ENCODE measurements at places on chromosomes 3 and 15.
A peak's percentile ranks its signal among the peaks of the same experiment; 100 is the strongest.

GRCh38 chr3:7144697-7145308 lies 283.9 kb downstream of the GRM7 start:
- H3K27ac ChIP-seq, result no peak overlapping the region
- no peak for DNase-seq

GRCh38 chr15:39213385-39213840 lies 367.5 kb upstream of the THBS1 start:
- no peaks in the 10 kb centered on the region for H3K36me3 ChIP-seq
- H3K27ac ChIP-seq, result peak overlapping the region; percentile 40
- H3K4me3 ChIP-seq, result no peak overlapping the region
- peaks cover 6% of the 10 kb centered on the region for H3K4me1 ChIP-seq
- no peaks in the 10 kb centered on the region for H3K27me3 ChIP-seq

DNA sequence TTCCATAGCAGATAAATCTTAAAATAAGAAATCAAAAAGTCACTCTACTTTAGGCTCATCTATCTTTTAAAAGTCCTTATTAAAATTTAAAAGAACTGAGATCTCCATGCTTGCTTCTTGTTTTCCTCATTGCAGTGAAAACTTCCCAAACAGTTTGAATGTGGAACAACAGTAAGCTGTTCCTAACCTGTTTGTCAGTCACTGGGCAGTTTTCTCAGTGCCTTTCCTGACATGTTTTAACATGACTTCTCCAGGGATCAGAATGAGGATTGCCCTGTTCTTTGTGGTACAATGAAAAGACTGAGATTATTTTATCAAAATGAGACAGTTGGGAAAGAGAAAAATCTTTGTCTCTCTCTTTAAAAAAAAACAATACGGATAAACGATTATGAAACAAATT lies 774 bp downstream of the GPR87 start:
- H3K27me3 ChIP-seq, result no peaks in the 10 kb centered on the region
- H3K27ac ChIP-seq, result no peak overlapping the region
- no peak for DNase-seq

GRCh38 chr3:102301155-102301880 lies 133.5 kb upstream of the ZPLD1 start:
- DNase-seq, result no peak
- no peak overlapping the region for H3K27ac ChIP-seq
- H3K27me3 ChIP-seq, result no peaks in the 10 kb centered on the region
- H3K4me1 ChIP-seq, result no peaks in the 10 kb centered on the region
- no peak overlapping the region for H3K4me3 ChIP-seq

- H3K27ac ChIP-seq, result no peak overlapping the region
- H3K4me3 ChIP-seq, result no peak overlapping the region
- H3K4me1 ChIP-seq, result peaks cover 8% of the 10 kb centered on the region
- no peaks in the 10 kb centered on the region for H3K36me3 ChIP-seq
- DNase-seq, result no peak
These were observed 8.7 kb upstream of the ACAP2 start for GRCh38 chr3:195451373-195452015.

GRCh38 chr3:116929505-116930222 lies 220.1 kb downstream of the TUSC7 start:
- DNase-seq, result no peak
- no peaks in the 10 kb centered on the region for H3K4me1 ChIP-seq
- H3K4me3 ChIP-seq, result no peak overlapping the region
- H3K27me3 ChIP-seq, result no peaks in the 10 kb centered on the region
- H3K27ac ChIP-seq, result no peak overlapping the region

DNA sequence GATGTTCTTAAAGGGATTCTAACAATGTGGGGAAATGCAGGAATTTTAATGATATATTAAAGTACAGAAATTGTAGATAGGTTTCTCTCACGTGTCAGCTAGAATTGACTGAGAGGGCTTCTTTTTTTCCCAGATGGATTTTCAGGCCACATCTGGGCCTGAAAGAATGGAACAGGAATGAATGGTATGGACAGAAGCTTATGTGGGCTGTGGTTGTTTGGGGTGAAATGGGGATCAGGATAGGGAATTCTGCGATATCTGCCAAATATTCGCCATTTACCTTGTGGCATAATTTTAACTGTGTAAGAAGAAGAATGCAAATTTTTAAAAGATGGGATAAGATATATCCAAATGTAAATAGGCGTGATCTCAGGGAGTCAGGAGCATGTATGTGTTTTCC lies 45.4 kb upstream of the FAM98B start:
- no peak overlapping the region for H3K4me3 ChIP-seq
- H3K27me3 ChIP-seq, result no peaks in the 10 kb centered on the region
- H3K4me1 ChIP-seq, result no peaks in the 10 kb centered on the region
- DNase-seq, result no peak

- H3K27ac ChIP-seq, result no peak overlapping the region
- no peaks in the 10 kb centered on the region for H3K4me1 ChIP-seq
- no peak for DNase-seq
These were observed 47.8 kb upstream of the USP50 start for GRCh38 chr15:50594311-50594710.

DNA sequence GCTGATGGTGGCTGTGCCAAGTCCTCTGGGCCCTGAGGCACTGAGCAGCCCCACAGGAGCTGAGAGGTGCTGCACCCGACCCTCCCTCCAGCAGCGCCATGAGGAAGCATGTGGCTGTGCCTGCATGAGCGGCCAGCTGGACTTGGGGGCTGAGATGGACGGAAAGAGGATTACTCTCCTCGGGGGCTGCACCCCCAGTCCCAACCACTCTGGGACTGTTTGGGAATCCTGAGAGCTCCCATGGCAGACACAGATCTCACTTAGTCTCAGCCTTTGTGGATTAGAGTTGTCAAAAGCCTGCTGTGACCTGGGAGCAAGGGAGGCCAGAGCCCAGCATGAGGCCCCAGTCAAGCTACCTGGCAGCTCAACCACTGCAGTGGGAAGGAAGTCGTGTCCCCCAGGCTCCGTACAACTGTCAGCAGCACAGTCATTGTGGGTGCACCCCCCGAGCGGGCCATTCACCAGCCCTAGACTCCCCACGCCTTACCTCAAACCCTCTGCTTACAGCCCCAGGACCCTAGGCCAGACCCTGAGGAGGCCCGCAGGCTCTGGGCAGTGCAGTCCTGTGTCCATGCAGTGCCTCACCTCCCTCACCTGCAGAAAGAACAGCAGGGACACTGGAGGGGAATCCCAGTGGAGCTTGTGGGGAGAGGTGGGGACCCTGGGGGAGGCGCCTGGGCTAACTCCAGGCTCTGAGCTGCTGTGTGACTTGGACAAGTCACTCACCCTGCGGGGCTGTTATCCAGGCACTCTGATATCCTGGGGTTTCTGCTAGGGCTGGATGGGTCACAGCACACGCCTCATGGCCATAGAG lies 17.1 kb downstream of the PRR23E start:
- H3K27me3 ChIP-seq, result no peaks in the 10 kb centered on the region
- no peaks in the 10 kb centered on the region for H3K4me1 ChIP-seq
- no peak overlapping the region for H3K4me3 ChIP-seq
- H3K27ac ChIP-seq, result no peak overlapping the region
- no peak for DNase-seq
- H3K36me3 ChIP-seq, result no peaks in the 10 kb centered on the region

GRCh38 chr15:76161153-76162035 lies 101.6 kb downstream of the TMEM266 start:
- no peaks in the 10 kb centered on the region for H3K27me3 ChIP-seq
- peaks cover 15% of the 10 kb centered on the region for H3K4me1 ChIP-seq
- no peak overlapping the region for H3K27ac ChIP-seq
- no peak for DNase-seq

DNA sequence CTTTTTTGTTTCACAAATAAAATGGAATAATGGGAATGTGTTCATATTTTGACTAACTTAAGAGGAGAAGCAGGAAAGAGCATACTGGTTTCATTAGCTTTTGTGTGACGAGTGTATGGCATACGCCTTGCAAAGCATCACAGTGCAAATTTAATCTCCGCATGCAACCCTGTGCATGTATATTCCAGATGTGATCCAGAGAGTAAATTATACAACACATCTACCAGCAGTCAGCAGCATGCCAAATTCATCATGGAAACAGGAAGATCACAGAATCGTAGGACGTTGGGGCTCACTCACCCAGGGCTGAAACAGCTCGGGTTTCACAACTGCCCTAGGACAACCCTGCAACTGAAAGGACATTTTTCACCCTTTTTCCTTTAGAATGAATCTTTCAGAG lies 53.4 kb downstream of the ADAMTS9 start:
- no peak for DNase-seq
- H3K27ac ChIP-seq, result no peak overlapping the region
- H3K4me1 ChIP-seq, result no peaks in the 10 kb centered on the region
- H3K27me3 ChIP-seq, result no peaks in the 10 kb centered on the region

DNA sequence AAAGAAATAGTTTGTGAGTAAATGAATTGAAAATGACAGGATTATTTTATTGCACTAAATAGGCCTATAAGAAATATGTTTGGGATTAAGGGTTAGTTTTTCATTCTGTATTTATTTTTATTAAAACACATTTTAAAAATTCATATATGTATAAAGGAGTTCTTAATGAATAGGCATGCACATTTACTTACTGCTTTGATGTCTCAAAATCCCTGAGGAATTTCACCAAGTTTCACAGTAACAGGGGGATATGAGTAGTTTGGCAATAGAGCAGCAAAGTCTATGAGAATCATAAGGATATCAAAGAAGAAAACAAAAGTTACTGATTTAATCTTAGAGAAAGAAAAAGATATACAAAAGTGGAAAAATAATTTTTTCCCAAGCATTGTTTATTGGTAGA lies 411.7 kb downstream of the NAALADL2 start:
- no peaks in the 10 kb centered on the region for H3K27me3 ChIP-seq
- DNase-seq, result no peak
- no peaks in the 10 kb centered on the region for H3K36me3 ChIP-seq
- H3K4me1 ChIP-seq, result no peaks in the 10 kb centered on the region

GRCh38 chr3:117719316-117719926 lies 1009.8 kb downstream of the TUSC7 start:
- no peaks in the 10 kb centered on the region for H3K27me3 ChIP-seq
- no peaks in the 10 kb centered on the region for H3K4me1 ChIP-seq
- H3K27ac ChIP-seq, result no peak overlapping the region
- no peak overlapping the region for H3K4me3 ChIP-seq

DNA sequence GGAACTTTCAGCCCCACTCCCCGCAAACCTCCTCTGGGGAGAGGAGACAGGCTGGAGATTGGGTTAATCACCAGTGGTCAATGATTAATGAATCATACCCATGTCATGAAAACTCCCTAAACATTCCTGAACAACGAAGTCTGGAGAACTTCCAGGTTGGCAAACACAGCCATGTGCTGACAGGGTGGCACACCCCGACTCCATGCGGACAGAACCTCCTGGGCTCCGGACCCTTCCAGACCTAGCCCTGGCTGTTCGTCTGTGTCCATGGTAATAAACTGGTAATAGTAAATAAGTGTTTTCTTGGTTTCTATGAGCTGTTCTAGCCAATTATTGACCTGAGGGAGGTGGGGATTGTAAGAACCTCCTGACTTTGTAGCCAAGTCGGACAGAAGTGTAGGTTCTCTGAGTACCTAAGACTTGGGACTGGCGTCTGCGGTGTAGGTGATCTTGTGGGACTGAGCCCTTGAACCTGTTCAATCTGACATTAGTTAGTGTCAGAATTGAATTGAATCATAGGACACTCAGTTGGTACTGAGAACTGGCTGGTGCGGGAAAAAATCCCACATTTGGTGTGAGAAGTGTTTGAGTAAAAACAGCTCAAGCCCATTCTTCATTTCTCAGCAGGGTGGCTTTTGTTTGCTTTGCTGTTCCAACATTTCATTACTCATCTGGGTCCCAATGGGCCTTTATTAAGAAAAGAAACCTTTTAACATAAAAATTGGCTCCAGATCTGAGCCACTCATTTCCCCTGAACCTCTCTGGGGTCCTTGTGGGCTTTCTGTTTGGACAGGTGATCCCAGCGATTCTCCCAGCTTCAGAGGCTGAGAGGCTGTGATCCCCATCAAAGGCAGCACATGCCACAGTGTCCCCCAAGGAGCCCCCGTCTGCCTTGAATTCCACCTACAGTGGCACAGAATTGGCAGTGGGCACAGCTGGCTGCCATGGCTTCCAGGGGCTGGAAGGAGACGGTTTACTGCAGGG lies 151.0 kb downstream of the TJP1 start:
- peaks cover 9% of the 10 kb centered on the region for H3K4me1 ChIP-seq
- no peaks in the 10 kb centered on the region for H3K27me3 ChIP-seq
- DNase-seq, result no peak
- H3K36me3 ChIP-seq, result no peaks in the 10 kb centered on the region
- H3K4me3 ChIP-seq, result no peak overlapping the region
- H3K27ac ChIP-seq, result no peak overlapping the region

- H3K4me1 ChIP-seq, result no peaks in the 10 kb centered on the region
- H3K4me3 ChIP-seq, result no peak overlapping the region
- no peak for DNase-seq
- no peak overlapping the region for H3K27ac ChIP-seq
These were observed 11.2 kb upstream of the TBC1D5 start for GRCh38 chr3:17753632-17753992.

GRCh38 chr3:62373714-62374333 lies 474 bp upstream of the FEZF2 start:
- no peak overlapping the region for H3K27ac ChIP-seq

DNA sequence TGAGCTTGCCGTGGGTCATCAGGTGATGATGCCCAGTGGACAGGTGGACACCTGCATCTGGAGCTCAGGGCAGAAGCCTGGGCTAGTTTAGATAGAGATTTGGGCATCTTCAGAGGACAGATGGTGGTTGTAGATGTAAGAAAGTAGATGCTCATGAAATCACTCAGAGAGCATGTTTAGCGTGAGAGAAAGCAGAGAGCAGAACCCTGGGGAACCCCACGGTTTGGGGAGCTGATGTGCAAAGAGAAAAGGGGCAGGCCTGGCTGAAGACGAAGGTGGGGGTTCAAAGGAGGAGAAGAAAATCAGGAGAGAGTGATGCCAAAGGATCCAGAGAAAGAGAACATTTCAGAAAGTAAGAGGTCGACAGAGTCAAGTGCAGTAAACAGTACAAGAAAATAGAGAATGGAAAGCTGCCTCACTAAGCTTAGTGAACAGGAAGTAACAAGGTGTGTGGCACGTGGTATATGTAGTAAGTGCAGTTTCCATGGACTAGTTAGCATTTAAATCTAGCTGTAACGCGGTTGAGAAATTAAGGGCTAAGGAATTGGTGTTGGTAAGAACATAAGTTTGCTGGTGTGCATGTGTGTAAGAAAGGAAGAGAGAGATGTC lies 13.5 kb downstream of the TIGIT start:
- H3K27ac ChIP-seq, result no peak overlapping the region
- H3K4me1 ChIP-seq, result no peaks in the 10 kb centered on the region
- no peak overlapping the region for H3K4me3 ChIP-seq
- DNase-seq, result no peak
- no peaks in the 10 kb centered on the region for H3K27me3 ChIP-seq
- no peaks in the 10 kb centered on the region for H3K36me3 ChIP-seq

GRCh38 chr3:191263365-191263764 lies 64.3 kb downstream of the OSTN start:
- no peak for DNase-seq
- H3K27me3 ChIP-seq, result no peaks in the 10 kb centered on the region
- no peak overlapping the region for H3K27ac ChIP-seq
- peaks cover 6% of the 10 kb centered on the region for H3K4me1 ChIP-seq
- peak overlapping the region; percentile 18 for H3K4me3 ChIP-seq
- no peaks in the 10 kb centered on the region for H3K36me3 ChIP-seq

DNA sequence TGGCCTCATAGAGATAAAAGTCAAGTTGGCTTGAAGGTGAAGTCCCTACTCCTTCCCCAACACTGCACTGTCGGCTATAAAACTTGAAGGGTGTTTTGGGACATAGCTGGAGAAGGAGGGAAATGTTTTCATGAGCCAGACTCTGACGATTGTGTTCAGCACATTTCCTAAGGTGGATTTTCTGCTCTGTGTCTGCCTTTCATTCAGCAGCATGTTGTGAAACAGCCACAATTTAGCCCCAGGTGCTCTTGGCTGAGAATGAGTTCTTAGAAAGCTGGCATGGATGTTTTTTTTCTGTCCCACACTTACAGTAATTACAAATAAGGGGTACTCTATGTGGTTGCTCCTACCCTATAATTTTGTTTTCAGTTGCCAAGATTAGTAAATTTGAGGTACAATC lies 492.4 kb downstream of the MCTP2 start:
- no peak overlapping the region for H3K27ac ChIP-seq
- H3K4me1 ChIP-seq, result no peaks in the 10 kb centered on the region
- H3K27me3 ChIP-seq, result no peaks in the 10 kb centered on the region
